Nephron progenitor cell (in vitro differentiated cells): ENCODE measurements at places on chromosomes 4 and X.

GRCh38 chr4:61129971-61130370 is 70.2 kb upstream of the ADGRL3 start:
- DNase-seq, result no peak

- no peak for DNase-seq
These were observed 11.9 kb downstream of the HSD17B13 start for GRCh38 chr4:87310691-87311335.

DNA sequence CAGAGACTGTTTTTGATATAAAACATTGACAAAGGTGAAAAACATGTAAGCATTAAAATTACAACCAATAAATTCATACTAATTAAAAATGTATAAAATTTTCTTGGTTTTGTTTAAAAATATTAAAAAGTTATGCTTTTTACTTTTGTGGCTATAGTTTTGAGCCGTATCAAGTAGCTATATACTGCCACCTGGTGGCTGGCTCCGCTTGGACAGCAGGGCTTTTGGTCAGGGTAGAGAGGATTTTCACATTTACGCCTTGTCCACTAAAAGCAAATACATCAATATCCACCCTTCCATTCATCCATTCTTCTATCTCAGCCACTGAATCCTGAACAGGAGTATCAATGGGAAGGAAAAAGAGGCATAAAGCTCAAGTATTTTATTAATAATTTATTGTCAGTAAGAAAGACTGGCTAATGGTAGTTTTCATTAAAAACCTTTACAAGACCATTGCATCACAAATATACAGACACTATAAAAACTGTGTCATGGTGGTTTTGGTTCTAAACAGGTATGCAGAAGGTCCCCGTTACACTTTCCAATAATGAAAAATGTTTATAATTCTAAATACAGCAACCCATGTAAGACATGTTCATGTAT is 32.1 kb upstream of the MTNR1A start:
- peak; percentile 81 for DNase-seq

GRCh38 chrX:105101378-105101777 is 119.1 kb downstream of the TEX13A start:
- DNase-seq, result no peak

GRCh38 chr4:138111462-138112000 is 130.6 kb downstream of the SLC7A11 start:
- DNase-seq, result no peak

DNA sequence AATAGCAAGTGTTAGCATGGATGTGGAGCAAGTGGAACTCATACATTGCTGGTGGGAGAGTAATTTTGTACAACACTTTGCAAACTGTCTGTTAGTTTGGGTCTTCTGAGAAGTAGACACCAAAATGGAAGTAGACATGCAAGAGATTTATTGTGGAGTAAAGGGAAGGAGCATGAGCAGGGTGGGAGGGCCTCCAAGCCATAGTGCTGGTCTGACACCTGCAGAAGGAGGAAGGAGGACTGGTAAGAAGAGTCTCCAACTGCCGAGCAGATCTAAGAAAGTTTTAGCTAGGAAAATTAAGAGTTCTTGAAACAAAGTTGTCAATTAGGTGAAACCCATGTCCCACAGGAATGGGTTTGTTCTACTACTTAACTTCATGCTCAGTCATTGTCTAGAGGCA is 64.0 kb upstream of the DDIT4L start:
- DNase-seq, result no peak

GRCh38 chr4:113317523-113317922 is 268.1 kb downstream of the ANK2 start:
- no peak for DNase-seq

- no peak for DNase-seq
These were observed 188.0 kb upstream of the TBC1D9 start for GRCh38 chr4:140944199-140944515.

DNA sequence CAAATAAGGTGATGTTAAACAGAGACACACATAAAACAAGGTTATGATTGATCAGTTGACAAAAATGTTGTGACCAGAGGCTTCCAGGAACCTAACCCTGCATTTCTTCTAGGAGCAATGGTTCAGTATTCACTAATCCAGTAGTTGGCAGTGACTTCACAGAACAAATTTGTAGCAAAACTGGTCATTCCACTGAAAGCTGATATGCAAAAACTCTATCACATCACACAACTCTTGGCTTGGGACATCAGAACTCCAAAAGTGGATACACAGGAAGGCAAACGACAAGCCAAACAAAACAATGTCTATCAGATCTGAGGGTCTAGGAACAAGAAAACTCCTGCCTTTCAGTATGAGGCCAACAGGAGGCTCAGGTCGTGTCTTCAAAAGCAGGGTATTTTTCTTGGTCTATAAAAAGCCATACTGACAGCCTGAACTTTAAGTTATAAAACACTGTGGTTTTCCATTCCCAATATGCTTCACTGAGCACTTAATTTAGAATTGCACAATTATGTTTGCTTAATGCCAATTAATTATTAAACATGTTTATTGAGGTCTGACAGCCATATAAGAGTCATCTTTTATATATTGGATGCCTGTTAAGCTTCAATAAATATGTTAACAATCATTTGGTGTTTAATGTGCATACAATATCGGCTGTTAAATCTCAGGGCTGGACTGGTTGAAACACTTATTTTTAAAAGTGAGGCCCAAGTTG is 45.6 kb downstream of the SOD3 start:
- DNase-seq, result no peak

DNA sequence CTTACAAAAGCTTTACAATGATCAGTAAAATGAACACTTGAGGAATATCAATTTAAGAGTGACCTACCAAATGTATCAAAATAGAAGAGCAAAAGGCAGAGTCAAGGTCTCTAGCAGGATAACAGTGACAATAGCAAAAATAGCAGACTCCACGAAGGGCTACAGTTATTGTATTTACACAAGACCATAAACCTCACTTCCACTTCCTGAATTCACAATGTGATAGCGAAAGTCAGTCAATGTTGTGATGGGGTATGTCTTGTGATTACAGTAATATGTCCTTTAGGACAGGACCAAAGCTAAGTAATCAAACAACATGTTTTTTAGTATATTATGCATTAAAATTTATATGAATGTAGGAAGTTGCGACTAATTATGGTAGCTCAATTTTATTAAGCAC is 139.6 kb downstream of the IQCM start:
- DNase-seq, result no peak

GRCh38 chr4:92305878-92306520 is 2.2 kb downstream of the GRID2 start:
- DNase-seq, result peak; percentile 49

GRCh38 chr4:40924096-40924792 is 174.5 kb downstream of the NSUN7 start:
- peak; percentile 83 for DNase-seq

DNA sequence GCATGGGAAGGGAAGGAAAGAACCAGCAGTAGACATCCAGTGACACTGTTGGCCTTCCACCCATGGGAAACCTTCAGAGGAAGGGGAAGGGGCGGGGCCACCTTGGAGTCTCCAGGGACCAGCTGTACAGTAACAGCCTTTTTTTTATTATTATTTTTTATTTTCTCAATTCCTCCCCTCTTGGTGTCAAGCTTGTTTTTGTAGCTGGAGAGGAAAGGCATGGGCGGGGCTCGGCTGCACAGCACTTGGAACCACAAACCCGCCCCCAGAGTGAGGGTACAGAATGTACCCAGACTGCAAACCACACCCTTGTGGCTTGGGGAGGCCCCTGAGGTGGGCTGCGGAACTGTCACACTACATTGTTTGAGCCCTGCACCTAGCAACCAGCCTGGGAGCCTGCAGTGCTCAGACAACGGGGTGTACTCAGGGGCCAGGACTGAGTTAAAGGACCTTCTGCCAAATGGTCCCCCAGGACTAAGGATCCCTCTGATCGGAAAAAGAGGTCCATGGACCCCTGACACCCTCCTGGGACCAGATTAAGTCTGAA is 45.7 kb downstream of the PRPS1 start:
- peak; percentile 22 for DNase-seq

- DNase-seq, result peak; percentile 9
These were observed 330.3 kb upstream of the FAM241A start for GRCh38 chr4:111814961-111815360.

- no peak for DNase-seq
These were observed 93.2 kb downstream of the KDR start for GRCh38 chr4:55032179-55032578.

DNA sequence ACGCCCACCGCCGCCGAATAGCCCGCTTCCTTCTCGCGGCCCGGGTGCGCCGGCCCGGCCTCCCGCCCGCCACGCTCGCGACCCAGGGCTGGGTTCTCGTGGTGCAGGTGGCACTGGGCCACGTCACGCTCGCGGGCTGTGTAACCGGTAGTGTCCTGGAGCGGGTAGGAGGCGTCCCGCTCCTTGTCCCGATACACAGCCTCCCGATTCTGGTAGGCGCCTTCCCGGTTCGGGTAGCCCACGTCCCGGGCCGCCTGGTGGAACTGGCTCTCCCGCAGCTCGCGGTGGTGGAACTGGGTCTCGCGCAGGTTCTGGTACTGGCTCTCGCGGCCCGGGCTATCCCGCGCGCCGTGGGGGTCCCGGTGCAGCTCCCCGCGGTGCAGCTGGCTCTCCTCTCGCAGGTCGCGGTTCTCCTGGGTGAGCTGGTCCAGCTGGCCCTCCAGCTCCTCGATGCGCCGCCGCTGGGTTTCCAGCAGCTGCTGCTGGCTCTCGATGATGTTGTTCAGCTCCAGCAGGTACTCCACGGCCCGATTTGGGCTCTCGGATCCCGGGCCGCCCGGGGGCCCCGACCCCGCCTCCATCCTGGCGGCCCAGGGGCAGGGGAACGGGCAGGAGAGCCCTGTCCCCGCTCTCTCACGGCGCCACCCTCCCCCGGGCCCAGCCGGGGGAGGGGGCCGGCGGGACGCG is 39.3 kb upstream of the IQSEC2 start:
- DNase-seq, result peak; percentile 30

- no peak for DNase-seq
These were observed 250.4 kb downstream of the GPM6A start for GRCh38 chr4:175561696-175562095.

- DNase-seq, result peak; percentile 4
These were observed 24.0 kb downstream of the TAB3 start for GRCh38 chrX:30865015-30865414.

- DNase-seq, result no peak
These were observed 93.9 kb downstream of the PHKA2 start for GRCh38 chrX:18890049-18890381.

GRCh38 chr4:3107691-3108121 is 33.2 kb downstream of the HTT start:
- DNase-seq, result no peak
